Cortex of kidney (tissue), 1 donor: ENCODE measurements at places on chromosomes 4 and X.

- no peak for DNase-seq
These were observed 3.5 kb downstream of the UBE2D3 start for GRCh38 chr4:102823897-102824296.

GRCh38 chrX:147899379-147900114, 12.2 kb upstream of the FMR1 start:
- no peak for DNase-seq

DNA sequence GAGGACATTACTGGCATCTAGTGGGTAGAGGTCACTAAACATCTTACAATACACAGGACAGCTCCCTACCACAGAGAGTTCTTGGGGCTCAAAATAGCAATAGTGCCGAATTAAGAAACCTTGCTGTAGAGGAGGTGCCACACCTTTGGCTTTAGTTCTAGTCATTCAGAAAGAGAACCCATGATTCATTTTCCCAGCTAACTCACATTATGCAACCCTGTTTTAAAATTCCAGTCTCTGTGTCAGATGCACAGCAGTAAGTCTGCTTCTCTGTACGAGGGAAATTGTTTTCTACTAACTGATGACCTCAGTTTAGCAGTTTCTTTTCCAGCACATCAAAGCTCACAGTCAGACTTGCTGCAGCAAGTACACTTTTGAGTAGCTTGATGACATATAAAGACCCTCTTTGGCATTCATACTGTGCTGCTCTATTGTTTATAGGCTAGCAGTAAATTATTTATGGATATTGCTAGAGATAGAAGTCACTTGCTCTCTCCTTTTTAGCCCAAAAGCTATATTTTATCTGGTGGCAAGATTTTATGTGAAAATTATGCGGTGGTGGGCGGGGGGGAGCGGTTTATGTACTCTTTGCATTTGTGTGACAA, 487.8 kb upstream of the MAGEB18 start:
- DNase-seq, result no peak

GRCh38 chr4:25524663-25525062, 131.0 kb upstream of the SLC34A2 start:
- no peak for DNase-seq

DNA sequence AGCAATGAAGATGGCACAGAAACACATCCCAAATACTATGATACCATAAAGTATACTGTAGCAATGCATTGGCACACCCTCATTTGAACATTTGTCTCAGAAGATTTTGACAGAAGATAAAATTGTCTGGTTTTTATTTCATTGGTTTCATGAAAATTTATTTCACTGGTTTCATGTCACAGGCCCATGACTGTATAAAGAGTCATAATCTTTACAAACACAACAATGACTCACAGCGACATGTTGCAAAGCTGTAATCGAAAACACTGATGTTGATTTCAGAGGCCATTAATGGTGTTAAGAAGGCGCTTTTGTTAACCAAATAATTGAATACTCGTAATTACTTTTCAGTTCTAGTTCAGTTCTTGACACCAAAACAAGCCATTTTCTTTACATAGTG, 8.1 kb upstream of the DTHD1 start:
- DNase-seq, result no peak

DNA sequence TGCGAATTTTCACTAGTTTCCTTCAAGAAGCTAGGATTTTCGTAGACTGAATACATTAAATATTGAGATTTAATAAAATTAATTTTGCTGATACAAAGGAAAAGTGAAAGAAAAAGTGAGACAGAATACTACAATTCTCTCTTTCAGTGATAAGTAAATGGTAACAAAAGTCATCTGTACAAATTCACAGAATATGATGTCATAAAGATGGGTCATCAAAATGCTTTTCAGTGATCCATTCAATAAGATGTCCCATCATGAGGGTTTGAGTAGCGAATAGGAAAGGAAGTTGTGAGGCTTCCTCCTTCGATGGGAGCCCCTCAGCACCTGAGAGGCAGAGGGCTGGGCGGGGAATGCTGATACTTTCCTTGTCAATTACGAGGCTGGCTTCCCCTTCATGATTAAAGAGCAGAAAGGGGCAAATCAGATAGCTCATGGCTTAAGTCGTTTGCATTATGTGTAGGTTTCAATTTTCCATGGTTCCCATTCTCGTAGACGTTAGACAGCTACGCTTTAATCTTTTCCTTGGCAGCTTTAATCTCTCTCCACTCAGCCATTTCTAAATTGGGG, 108.8 kb upstream of the SORBS2 start:
- no peak for DNase-seq

DNA sequence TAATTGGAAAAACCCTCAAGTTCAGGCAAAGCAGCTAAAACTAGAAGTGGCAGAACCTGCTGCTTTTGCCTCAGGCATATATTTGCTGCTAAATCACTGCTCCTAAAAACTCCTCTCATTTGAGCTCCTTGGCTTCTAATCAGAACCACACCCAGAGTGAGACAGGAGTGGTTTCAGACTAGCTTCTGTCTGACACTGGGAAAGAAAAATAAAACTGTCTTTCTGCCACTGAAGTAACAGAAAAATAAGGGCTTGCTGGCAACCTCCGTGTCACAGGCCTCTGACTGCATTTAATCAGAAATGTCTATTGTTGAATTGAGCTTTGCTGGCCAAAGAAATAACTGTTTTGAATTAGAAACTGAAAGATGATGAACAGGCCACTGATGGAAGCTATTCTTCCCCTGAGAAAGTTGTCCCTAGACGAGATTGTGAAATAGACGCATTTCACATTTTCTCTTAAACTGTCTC, 52.1 kb upstream of the RAP2C start:
- DNase-seq, result no peak

- no peak for DNase-seq
These were observed 1206.5 kb upstream of the PABPC4L start for GRCh38 chr4:135408109-135408508.

GRCh38 chr4:114052227-114052626, 72.8 kb upstream of the ARSJ start:
- DNase-seq, result no peak

GRCh38 chr4:126969360-126970235, 663.2 kb upstream of the INTU start:
- DNase-seq, result no peak

GRCh38 chr4:152747444-152747843, 32.1 kb downstream of the TIGD4 start:
- no peak for DNase-seq

DNA sequence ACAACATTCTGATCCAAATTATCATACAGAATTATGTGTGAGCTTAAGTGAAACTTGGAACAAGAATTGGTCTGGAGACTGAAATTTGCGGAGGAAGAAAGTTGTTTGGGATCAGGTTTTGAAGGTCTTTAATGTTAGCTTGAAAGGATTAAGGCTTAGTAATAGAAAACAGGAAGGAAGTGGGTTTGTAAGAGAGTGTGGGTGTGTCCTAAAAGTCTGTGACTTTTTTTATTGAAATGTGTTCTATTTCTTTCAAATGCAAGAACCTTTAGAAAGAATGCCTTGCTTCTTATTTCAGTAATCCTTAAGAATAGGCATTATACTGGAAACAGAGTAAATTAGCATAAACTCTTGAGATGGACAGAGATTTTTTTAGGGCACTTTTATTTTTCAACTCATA, 198.0 kb downstream of the GALNTL6 start:
- no peak for DNase-seq

- DNase-seq, result no peak
These were observed 138.0 kb downstream of the NSUN7 start for GRCh38 chr4:40887764-40888131.

- no peak for DNase-seq
These were observed 69.8 kb downstream of the TMEM131L start for GRCh38 chr4:153535772-153536513.

DNA sequence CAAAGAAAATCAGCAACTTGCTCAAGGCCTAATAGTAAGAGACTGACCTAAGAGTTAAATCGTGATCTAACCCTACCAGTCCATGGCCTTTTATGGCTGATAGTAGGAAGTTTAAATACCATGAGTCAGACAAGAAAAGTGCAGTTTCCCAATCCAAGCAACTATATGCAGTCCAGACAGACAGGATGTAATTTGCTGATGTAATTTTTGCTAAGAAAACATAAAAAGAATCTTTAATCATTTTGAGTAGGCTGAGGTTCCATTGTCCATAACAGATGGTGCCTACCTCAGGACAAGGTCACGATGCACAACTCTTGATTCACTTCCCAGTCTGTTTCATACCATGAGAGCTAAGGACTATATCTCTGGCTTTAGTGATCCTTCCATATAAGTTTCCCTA, 317.5 kb upstream of the GRIA3 start:
- no peak for DNase-seq

GRCh38 chrX:43870758-43871419, 11.4 kb downstream of the MAOB start:
- no peak for DNase-seq

DNA sequence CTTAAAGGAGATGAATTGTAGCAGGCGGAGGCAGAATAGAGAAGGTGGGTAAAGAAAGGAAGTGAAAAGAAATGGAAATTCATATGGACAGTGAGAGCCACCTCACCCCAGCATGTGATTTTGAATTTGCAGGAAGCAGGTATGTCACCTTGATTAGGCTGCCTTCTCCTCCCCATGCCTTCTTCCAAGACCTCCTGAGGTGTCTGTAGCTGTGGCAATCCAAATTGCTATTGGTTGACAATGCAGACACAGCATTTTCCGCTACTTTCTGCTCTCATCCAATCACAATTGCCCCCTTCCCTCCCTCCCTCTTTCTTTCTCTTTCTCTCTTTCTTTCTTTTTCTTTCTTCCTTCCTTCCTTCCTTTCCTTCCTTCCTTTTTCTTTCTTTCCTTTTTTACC, 38.5 kb downstream of the RAB33B start:
- no peak for DNase-seq

- DNase-seq, result no peak
These were observed 102.5 kb upstream of the MID1 start for GRCh38 chrX:10722851-10723250.

DNA sequence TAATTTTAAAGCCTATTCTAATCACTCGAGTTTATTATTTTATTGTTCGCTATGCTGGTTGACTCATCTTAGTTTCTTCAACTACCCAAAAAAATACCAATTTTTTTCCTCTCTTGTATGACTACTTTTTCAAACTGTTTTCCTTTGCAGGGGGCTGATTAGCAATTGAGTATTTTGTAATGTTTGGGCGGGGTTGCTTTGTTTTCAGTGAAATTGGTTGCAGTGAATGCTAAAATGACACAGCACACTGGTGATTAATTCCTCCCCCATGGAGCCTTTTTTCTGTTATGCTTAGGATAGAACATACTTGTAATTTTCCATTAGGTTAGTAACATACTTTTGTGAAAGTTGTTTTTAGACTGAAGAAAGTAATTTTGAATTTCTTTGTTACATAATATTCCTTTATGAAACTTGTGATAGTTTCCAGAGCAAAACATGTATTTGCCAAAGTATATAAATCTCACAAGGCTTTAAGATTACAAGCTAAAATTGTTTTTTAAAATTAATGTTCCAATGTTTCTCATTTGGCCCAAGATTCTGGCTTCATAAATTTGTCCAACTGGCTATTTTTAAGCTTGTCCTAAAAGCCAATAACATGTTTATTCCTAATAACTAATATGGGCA, 120.4 kb downstream of the CHIC1 start:
- DNase-seq, result no peak

DNA sequence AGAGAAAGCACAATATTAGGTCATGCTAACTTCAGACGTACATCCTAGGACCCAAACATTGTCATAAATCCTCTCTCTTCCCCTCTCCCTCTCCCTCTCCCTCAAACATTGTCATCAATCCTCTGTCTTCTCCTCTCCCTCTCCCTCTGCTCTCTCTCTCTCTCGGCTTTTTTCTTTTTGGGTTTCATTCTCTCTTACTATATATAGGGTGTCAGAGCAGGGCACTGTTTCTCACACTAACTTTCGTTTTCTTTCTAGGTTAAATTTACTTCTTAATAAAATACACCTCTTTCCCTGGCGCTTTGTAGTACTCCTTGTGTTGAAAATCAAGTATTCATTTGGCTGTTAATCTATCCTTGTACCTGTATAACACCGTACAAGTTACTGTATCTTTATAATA, 37.0 kb upstream of the HERC5 start:
- DNase-seq, result no peak

DNA sequence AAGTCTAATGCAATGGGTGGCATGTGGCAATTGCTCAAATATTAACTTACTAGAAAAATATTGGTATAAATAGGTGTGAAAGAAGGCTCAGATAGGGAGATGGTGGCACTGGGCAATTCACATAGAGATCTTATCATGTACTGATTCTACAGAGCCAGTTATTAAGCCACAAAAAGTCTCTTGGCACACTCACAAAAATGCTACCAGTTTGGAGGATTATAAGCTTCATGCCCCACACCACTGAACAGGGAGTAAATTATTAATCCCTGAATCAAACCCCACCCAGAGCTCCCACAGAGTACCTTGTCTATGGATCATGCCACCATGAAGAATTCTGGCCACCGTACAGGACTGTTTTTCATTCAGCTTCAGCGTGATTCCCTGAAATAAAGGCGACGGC, 13.8 kb downstream of the MPP1 start:
- DNase-seq, result no peak

GRCh38 chr4:139050446-139050845, 34.9 kb downstream of the NOCT start:
- no peak for DNase-seq
